ENCODE measurements at places on chromosomes 12 and 14.

GRCh38 chr14:61477712-61478462 lies 156.5 kb downstream of the PRKCH start:
- no peak for DNase-seq
- peak overlapping the region; percentile 95 for H3K27ac ChIP-seq
- H3K36me3 ChIP-seq, result no peaks in the 10 kb centered on the region
- no peaks in the 10 kb centered on the region for H3K27me3 ChIP-seq
- H3K4me1 ChIP-seq, result peaks cover 21% of the 10 kb centered on the region
- H3K4me3 ChIP-seq, result peak overlapping the region; percentile 8

DNA sequence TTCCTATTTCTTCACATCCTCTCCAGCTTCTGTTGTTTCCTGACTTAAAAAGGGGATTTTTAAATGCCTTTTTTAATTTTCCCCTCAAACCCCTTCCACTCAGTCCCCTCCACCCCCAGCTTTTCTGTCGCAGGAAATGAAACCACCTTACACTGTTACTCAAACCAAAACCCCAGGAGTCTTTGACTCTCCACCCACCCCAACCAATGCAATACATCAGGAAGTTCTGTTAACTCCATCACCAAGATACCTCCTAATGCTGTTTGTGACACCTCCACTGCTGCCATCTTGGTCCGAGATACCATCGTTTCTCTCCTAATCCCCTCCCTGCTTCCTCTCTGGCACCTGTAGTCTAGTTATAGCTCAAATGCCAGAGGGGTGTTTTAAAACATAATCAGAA lies 25.4 kb upstream of the CPM start:
- no peaks in the 10 kb centered on the region for H3K36me3 ChIP-seq
- H3K27ac ChIP-seq, result no peak overlapping the region
- peaks cover 46% of the 10 kb centered on the region for H3K4me1 ChIP-seq
- no peaks in the 10 kb centered on the region for H3K27me3 ChIP-seq
- no peak for DNase-seq

- H3K27ac ChIP-seq, result no peak overlapping the region
- H3K27me3 ChIP-seq, result no peaks in the 10 kb centered on the region
- no peak for DNase-seq
These were observed 22.5 kb upstream of the PTGDR start for GRCh38 chr14:52244997-52245396.

- no peaks in the 10 kb centered on the region for H3K36me3 ChIP-seq
- H3K4me3 ChIP-seq, result no peak overlapping the region
- H3K27ac ChIP-seq, result no peak overlapping the region
- no peak for DNase-seq
- H3K27me3 ChIP-seq, result peaks cover 11% of the 10 kb centered on the region
These were observed 279.3 kb downstream of the TMEM121 start for GRCh38 chr14:105805701-105806100.

DNA sequence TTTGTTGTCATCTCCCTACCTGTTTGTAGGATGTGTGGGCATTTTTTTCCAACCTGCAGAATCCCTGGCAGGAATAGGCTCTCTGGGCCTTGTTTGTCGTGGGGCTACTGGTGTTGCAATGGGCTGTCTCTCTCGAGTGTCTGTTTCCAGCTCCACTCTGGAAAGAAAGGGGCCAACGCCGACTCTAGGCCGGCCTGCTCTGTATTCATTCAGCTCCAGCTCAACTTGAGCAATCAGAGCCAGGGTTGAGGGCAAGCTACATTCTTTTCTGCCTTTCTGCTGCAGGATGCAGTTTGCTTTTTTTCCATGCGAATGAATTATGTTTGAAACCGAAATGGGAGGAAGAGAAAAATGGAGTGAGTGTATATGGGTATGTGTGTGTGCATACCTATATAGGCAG lies 2.3 kb downstream of the JDP2 start:
- H3K36me3 ChIP-seq, result peaks cover 38% of the 10 kb centered on the region
- H3K27me3 ChIP-seq, result no peaks in the 10 kb centered on the region
- H3K27ac ChIP-seq, result no peak overlapping the region
- H3K4me1 ChIP-seq, result peaks cover 76% of the 10 kb centered on the region
- peak; percentile 49 for DNase-seq

DNA sequence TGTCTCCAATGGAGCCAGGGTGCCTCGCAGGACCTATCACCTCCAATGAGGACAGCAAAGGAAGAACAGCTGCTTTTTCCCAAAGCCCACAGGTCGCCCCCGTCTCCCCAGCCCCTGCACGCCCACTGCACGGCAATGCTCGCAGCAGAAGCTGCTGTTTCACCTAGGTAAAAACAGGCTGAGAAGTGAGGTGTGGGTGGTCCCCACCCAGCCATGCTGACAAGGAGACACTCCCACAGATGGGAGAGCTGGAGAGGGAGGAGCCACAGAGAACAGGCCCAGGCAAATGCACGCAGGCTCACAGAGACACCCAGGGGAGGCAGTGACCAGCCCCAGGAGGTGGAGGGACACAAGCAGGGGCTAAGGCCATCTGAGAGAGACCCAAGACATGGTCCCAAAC lies 10.4 kb downstream of the CFAP73 start:
- no peaks in the 10 kb centered on the region for H3K36me3 ChIP-seq
- no peaks in the 10 kb centered on the region for H3K4me1 ChIP-seq
- H3K4me3 ChIP-seq, result no peak overlapping the region
- no peak overlapping the region for H3K27ac ChIP-seq
- H3K27me3 ChIP-seq, result peaks cover 7% of the 10 kb centered on the region

GRCh38 chr12:16605642-16606116 lies 283 bp downstream of the LMO3 start:
- peak overlapping the region; percentile 37 for H3K4me3 ChIP-seq
- no peak for DNase-seq
- peak overlapping the region; percentile 88 for H3K27ac ChIP-seq
- H3K36me3 ChIP-seq, result no peaks in the 10 kb centered on the region
- H3K27me3 ChIP-seq, result peaks cover 11% of the 10 kb centered on the region

GRCh38 chr12:40325349-40325960 lies 100.7 kb downstream of the LRRK2 start:
- no peak overlapping the region for H3K4me3 ChIP-seq
- H3K4me1 ChIP-seq, result no peaks in the 10 kb centered on the region
- H3K27me3 ChIP-seq, result no peaks in the 10 kb centered on the region
- peak; percentile 13 for DNase-seq
- H3K27ac ChIP-seq, result no peak overlapping the region
- H3K36me3 ChIP-seq, result no peaks in the 10 kb centered on the region

- no peaks in the 10 kb centered on the region for H3K36me3 ChIP-seq
- peak overlapping the region; percentile 41 for H3K27ac ChIP-seq
- H3K4me3 ChIP-seq, result no peak overlapping the region
- H3K27me3 ChIP-seq, result no peaks in the 10 kb centered on the region
- no peak for DNase-seq
- H3K4me1 ChIP-seq, result no peaks in the 10 kb centered on the region
These were observed 174.2 kb downstream of the PPM1H start for GRCh38 chr12:62760779-62761178.

DNA sequence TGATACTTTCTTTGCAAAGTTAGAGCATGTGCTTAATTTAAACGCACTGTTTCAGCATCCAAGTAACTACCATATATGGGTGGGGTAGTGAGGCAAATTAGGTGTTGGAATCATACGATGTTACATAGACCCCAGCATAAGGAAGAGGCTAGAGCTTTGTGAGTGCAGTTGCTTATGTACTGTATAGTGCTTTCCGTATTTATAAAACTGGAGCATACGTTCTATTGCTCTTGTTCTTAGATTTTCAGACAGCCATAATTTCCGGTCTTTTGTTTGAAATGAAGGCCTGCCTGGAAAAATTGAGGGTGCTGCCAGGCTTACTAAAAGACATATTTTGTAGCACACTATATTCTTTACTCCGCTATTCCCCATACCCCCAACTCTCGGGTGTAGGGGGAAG lies 335.7 kb downstream of the FOXG1 start:
- H3K4me1 ChIP-seq, result no peaks in the 10 kb centered on the region
- H3K4me3 ChIP-seq, result no peak overlapping the region
- no peaks in the 10 kb centered on the region for H3K27me3 ChIP-seq
- no peak for DNase-seq
- H3K36me3 ChIP-seq, result no peaks in the 10 kb centered on the region

DNA sequence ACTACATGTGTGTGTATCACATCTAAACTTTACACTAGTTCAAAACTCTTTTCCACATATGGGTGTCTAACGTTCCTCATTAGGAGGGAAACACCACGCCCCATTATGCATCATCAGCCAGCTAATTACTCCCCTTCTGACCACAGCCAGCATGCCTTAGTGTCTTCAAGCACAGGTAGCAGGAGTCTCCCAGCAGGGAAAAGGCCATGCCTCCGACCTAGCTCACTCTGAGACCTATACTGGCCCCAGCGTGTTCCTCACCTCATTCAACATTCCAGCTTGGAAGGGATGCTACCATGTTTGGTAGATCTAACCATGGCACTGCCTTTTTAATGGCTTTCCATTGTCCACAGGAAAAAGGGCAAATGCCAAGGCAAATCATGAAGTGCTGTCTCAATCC lies 66.1 kb upstream of the PRB2 start:
- H3K36me3 ChIP-seq, result no peaks in the 10 kb centered on the region
- no peak for DNase-seq
- no peaks in the 10 kb centered on the region for H3K27me3 ChIP-seq
- H3K4me3 ChIP-seq, result no peak overlapping the region
- no peaks in the 10 kb centered on the region for H3K4me1 ChIP-seq

DNA sequence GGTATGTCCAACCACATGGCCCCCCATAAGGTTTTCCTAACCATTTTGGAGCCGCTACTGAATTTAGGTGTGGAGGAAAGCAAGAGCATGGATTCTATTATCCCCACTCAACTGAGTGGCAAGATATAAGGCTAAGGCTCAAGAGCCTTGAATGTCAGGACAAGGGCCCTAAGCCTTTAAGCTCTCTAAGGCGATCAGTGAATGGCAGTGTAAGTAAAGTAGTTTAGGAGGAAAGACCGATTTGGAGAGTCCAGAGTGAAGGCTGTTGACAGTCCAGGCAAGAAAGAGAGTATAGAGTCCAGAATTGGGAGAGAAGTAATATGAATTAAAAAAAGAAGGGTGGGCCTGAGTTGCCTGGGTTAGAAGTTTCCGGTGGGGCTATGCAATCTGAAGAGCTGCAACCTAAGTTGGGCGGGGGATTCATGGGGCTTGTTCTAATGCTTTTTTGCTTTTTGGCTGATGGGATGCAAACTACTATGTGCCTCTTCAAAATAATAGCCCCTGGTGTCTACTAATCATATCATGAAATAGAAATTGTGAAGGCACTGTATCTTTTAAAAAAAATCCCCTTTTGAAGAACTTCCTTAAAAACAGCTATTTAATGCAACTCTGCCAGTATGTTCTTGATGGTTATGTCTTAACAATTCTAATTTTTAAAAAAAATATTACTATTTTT lies at the start of gene SPIC:
Gene SPIC (plus strand): TSS at position 626 of the 676 bp plus-strand sequence. CDS start 1,569 bp downstream, outside the sequence.
- H3K36me3 ChIP-seq, result no peaks in the 10 kb centered on the region
- H3K4me1 ChIP-seq, result no peaks in the 10 kb centered on the region
- no peak for DNase-seq
- no peak within 1 kb of the TSS for H3K27ac ChIP-seq
- no peak within 1 kb of the TSS for H3K4me3 ChIP-seq

DNA sequence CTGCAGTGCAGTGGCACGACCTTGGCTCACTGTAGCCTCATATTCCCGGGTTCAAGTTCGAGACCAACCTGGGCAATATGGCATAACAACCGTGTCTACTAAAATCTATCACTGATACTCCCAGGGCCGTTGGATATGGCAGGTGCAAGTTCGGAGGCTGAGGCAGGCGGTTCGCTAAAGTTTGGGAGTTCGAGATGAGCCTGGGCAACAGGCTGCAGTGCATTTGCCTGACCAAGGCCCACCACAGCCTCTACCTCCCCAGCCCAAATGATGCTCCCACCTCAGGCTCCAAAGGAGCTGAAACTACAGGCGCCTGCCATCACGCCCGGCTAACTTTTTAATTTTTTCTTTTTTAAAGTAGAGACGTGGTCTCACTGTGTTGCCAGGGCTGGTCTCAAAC lies 177.1 kb upstream of the ALG10B start:
- no peak overlapping the region for H3K4me3 ChIP-seq
- H3K27ac ChIP-seq, result no peak overlapping the region
- no peak for DNase-seq
- peaks cover 20% of the 10 kb centered on the region for H3K27me3 ChIP-seq
- H3K36me3 ChIP-seq, result no peaks in the 10 kb centered on the region
- peaks cover 11% of the 10 kb centered on the region for H3K4me1 ChIP-seq

- H3K27ac ChIP-seq, result no peak overlapping the region
- peaks cover 16% of the 10 kb centered on the region for H3K4me1 ChIP-seq
- no peaks in the 10 kb centered on the region for H3K36me3 ChIP-seq
- peak overlapping the region; percentile 77 for H3K4me3 ChIP-seq
- DNase-seq, result no peak
These were observed 1.5 kb upstream of the POU6F1 start for GRCh38 chr12:51219322-51219721.

DNA sequence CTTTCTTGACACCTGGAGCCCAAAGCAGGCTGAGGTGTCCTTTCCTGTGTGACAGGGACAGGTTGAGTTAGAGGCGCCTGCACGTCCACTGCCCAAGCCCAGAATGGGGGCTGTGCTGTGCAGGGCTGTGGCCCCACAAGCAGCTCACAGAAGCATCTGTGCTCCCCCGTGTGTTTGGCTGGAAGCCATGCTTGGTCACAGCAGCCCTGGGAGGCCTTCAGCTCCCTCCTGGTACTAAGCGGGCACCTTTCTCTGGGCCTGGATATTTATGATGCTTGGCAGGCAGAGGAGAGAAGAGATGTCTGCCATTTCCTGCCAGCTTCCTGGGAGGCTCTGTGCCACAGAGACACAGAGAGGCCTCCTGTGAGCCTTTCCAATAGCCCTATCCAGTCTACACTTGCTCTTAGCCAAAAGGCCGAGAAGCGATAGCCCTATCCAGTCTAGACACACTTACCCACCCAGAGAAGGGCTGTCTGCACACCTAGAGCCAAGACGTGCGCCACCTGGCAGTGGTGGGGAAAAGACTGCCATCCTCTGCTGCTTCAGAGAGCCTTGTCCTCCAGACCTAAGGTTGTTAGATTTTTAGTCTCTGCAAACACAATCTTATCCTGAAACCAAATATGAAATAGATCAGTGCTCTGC lies 117.4 kb downstream of the GCH1 start:
- no peak overlapping the region for H3K4me3 ChIP-seq
- no peak for DNase-seq
- no peaks in the 10 kb centered on the region for H3K27me3 ChIP-seq
- no peak overlapping the region for H3K27ac ChIP-seq
- H3K4me1 ChIP-seq, result no peaks in the 10 kb centered on the region
- no peaks in the 10 kb centered on the region for H3K36me3 ChIP-seq

Data from left lung (tissue), 14 donors.